ENCODE measurements at places on chromosomes 5 and 9. TPM values are rescaled to one million over a fixed set of nuclear protein-coding genes. Genes with fewer than 3 reads are reported as not detected.

The IGIP gene
- total RNA-seq: 2.1 TPM

The C9orf50 gene
- total RNA-seq: 0.27 TPM

The CDKN2B gene
- 1.2 TPM for total RNA-seq

The GABRP gene
- total RNA-seq: 3.1 TPM

The TMEM167A gene
- 152 TPM for total RNA-seq

The ACSL6 gene
- 0.36 TPM for total RNA-seq

GRCh38 chr5:56522169-56522568, 289.0 kb upstream of the ANKRD55 start:
- peaks cover 52% of the 10 kb centered on the region for H3K27me3 ChIP-seq
- H3K27ac ChIP-seq: no peak overlapping the region
- no peak for DNase-seq
- no peaks in the 10 kb centered on the region for H3K36me3 ChIP-seq

DNA sequence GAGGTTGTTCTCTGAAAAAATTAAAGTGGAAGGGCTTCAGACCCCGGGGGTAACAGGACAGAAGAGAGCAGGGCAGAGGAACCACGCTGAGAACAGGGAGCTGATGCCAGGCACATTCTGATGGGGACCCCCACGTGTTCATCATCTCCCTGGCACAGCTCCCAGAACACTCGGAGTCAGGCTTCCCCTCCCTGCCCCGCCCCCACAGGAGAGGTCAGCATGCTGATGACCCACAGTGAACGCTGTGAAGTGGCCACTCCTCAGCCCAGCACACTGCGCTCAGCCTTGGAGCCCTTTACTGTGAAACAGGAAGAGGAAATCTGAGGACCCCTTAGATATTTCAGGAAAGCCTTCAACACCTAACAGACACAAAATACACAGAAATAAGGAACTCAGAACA, 16.4 kb downstream of the RETREG1 start:
- no peak for DNase-seq
- H3K4me1 ChIP-seq: peaks cover 3% of the 10 kb centered on the region
- H3K27ac ChIP-seq: no peak overlapping the region
- H3K4me3 ChIP-seq: no peak overlapping the region
- peaks cover 4% of the 10 kb centered on the region for H3K36me3 ChIP-seq

- DNase-seq: no peak
- no peaks in the 10 kb centered on the region for H3K27me3 ChIP-seq
- peak overlapping the region; percentile 46 for H3K27ac ChIP-seq
- peaks cover 34% of the 10 kb centered on the region for H3K4me1 ChIP-seq
- peaks cover 9% of the 10 kb centered on the region for H3K36me3 ChIP-seq
Measured at GRCh38 chr9:113879318-113879717, 3.2 kb downstream of the ZNF618 start.

DNA sequence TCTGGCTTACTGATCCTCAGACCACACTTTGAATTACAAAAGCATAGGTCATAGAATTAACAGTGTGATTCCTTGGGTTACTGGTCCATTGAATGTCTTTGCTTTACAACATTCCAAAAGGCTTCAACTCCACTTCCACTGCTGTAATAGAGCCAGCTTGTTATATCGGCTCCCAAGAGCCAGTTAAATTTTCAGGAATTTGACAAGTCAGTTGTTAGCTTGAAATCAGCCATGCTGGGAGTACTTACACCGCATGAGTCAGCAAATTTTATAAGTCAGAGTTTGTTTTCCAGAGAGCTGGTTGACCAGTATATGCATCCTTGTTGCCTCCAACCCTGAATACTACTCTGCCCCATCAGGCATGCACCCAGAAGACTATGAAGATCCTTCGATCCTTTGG, 73.1 kb downstream of the FOXB2 start:
- H3K36me3 ChIP-seq: no peaks in the 10 kb centered on the region
- H3K4me3 ChIP-seq: no peak overlapping the region

GRCh38 chr5:43560128-43560527, 3.3 kb upstream of the PAIP1 start:
- no peak overlapping the region for H3K27ac ChIP-seq
- H3K4me1 ChIP-seq: peaks cover 5% of the 10 kb centered on the region
- no peak overlapping the region for H3K4me3 ChIP-seq
- H3K27me3 ChIP-seq: no peaks in the 10 kb centered on the region

DNA sequence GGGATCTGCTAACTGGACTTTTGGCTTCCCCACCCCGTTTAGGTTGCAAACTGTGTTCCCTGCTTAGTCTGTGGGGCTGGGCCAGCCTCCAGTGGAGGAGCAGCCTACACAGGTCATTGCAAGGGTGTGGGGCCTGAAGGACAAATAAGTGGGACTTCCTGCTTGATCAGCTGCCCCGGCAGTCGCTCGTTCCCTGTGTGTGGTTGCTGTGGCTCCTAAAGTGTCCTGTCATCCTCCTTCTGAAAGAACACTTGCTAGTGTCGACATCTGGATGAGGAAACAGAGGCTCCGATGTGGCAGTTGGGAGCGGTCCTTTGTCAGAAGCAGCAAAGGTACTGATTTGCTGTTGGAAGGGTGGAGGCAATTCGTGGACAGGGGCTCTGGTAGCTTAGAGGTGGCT, 88.9 kb upstream of the TBCA start:
- H3K27me3 ChIP-seq: peaks cover 35% of the 10 kb centered on the region
- DNase-seq: no peak
- no peaks in the 10 kb centered on the region for H3K4me1 ChIP-seq
- H3K27ac ChIP-seq: no peak overlapping the region
- no peaks in the 10 kb centered on the region for H3K36me3 ChIP-seq
- no peak overlapping the region for H3K4me3 ChIP-seq

DNA sequence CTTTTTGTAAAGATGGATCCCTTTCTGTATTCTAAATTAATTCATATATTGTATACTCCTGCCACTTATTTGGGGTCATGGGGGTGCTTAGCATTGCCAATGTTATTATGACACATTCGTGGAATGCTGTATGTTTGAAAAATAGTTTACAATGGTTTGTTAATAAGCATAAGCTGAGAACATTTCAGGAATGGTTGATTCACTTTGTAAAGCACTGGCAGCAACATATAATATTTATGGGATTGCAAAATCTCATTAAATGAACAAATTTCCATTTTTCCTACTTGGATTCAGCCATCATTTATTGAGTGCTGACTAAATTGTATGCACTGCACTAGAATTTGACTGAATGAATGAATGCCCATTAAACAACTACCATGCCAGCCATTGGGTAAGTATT, 215.2 kb upstream of the KLF4 start:
- no peak overlapping the region for H3K27ac ChIP-seq
- no peaks in the 10 kb centered on the region for H3K36me3 ChIP-seq
- no peaks in the 10 kb centered on the region for H3K4me1 ChIP-seq
- H3K4me3 ChIP-seq: no peak overlapping the region
- H3K27me3 ChIP-seq: peaks cover 86% of the 10 kb centered on the region

- no peaks in the 10 kb centered on the region for H3K36me3 ChIP-seq
- DNase-seq: no peak
- H3K27me3 ChIP-seq: peaks cover 9% of the 10 kb centered on the region
- peaks cover 2% of the 10 kb centered on the region for H3K4me1 ChIP-seq
Measured at GRCh38 chr9:136287960-136288753, 15.7 kb downstream of the CCDC187 start.

DNA sequence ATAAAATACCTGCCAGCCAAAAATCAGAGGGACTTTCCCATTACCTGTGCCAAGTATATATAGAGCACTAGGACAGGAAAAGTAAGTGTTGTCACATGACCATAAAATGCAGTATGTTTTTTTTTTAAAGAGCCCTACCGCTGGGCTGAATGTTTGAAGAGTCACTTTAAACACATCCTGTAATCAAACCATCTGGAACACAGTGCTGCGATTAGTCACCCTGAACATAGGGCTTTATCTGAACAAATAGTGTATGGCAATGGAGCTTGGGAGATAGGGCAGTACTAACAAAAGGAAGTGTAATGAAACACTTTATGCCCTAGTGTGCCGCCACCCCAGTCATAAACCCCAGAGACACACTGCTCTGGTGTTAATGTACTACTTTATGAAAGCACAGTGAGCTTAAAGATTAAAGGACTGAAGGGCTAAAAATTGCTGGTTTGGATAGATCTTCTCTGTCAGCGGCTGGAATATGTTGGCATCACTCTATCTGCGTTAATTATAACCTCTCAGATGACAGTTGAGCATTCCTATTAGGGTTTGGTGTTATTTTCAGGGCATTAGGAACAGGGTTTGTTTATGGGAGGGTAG, 90.4 kb downstream of the ZNF608 start:
- H3K36me3 ChIP-seq: peaks cover 6% of the 10 kb centered on the region
- no peak overlapping the region for H3K27ac ChIP-seq
- no peak for DNase-seq
- peaks cover 53% of the 10 kb centered on the region for H3K4me1 ChIP-seq
- H3K4me3 ChIP-seq: no peak overlapping the region

DNA sequence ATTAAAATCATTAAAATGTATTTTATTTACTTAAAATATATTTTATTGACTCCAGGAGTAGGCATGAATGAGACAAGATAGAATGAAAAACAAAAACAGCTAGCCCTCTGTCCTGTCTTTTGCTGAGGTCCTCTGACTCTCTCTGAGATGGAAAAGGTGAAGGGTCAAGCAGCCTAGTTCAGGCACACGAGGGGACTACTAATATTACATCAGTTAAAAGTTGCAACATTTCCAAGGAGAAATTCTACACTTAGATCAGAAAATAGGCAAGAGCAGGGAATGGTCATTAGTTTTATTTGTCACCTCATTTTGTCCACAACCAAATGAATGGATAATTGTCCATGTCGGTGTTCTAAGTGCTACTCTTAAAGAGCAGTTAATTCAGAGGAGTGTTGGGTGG, 148.5 kb downstream of the CDH10 start:
- H3K27ac ChIP-seq: no peak overlapping the region
- H3K36me3 ChIP-seq: no peaks in the 10 kb centered on the region
- DNase-seq: no peak
- no peaks in the 10 kb centered on the region for H3K27me3 ChIP-seq

- H3K27me3 ChIP-seq: peaks cover 38% of the 10 kb centered on the region
- DNase-seq: no peak
- no peak overlapping the region for H3K4me3 ChIP-seq
- no peak overlapping the region for H3K27ac ChIP-seq
- no peaks in the 10 kb centered on the region for H3K36me3 ChIP-seq
Measured at GRCh38 chr9:38281196-38281595, 111.3 kb upstream of the ALDH1B1 start.

- peaks cover 17% of the 10 kb centered on the region for H3K36me3 ChIP-seq
- no peak overlapping the region for H3K27ac ChIP-seq
- DNase-seq: no peak
- H3K4me1 ChIP-seq: no peaks in the 10 kb centered on the region
Measured at GRCh38 chr5:119554597-119554996, 74.8 kb upstream of the FAM170A start.

DNA sequence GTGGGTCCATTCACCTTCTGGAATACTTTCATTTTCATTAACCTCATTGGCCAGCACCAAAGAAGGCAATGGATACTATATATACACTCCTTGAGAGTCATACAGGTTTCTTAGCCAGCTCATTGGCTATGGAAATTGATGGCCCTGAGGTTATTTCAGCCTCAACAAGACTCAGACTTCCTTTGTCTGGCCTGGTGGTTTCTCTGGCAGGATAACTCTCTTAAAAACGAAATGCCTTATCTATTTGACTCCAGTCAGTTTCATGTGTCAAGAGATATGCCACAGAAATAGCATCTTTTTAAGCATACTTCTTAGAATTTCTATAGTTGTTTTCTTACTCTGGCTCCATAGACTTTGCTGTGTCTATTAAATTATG, 28.9 kb downstream of the CDH9 start:
- no peak for DNase-seq
- H3K4me1 ChIP-seq: no peaks in the 10 kb centered on the region
- H3K36me3 ChIP-seq: no peaks in the 10 kb centered on the region
- H3K4me3 ChIP-seq: no peak overlapping the region

- H3K36me3 ChIP-seq: no peaks in the 10 kb centered on the region
- peaks cover 2% of the 10 kb centered on the region for H3K4me1 ChIP-seq
- H3K27ac ChIP-seq: no peak overlapping the region
- no peak overlapping the region for H3K4me3 ChIP-seq
Measured at GRCh38 chr9:99385814-99386279, 163.8 kb downstream of the SEC61B start.

- no peaks in the 10 kb centered on the region for H3K27me3 ChIP-seq
- DNase-seq: no peak
- H3K36me3 ChIP-seq: no peaks in the 10 kb centered on the region
- no peak overlapping the region for H3K4me3 ChIP-seq
Measured at GRCh38 chr5:120293796-120294195, 170.3 kb upstream of the PRR16 start.

DNA sequence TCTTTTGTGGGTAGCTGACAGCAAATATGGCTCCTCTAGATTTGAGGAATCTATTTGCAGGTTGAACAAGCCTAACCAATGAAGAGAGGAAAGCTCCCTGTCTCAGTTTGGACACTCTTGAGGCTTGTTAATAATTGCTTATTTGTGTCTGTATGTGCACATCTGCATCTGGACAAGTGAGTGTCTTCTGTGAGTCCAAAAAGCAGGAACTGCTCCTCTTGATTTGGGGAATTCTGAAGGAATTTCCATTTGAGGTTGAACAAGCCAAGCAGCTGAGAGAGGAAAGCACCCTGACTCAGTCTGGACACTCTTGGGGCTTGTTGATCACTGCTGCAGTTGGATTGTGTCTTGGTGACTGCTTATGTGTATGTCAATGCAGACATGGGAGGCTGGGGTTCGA, 211.6 kb downstream of the DTWD2 start:
- peaks cover 3% of the 10 kb centered on the region for H3K27me3 ChIP-seq
- DNase-seq: no peak
- no peak overlapping the region for H3K4me3 ChIP-seq

GRCh38 chr5:142104491-142104890, 4.1 kb upstream of the NDFIP1 start:
- DNase-seq: no peak
- no peaks in the 10 kb centered on the region for H3K36me3 ChIP-seq
- H3K4me3 ChIP-seq: no peak overlapping the region
- peaks cover 26% of the 10 kb centered on the region for H3K4me1 ChIP-seq

GRCh38 chr9:122158202-122158601, 1.4 kb downstream of the NDUFA8 start:
- peaks cover 2% of the 10 kb centered on the region for H3K36me3 ChIP-seq
- peak overlapping the region; percentile 34 for H3K4me3 ChIP-seq
- no peak for DNase-seq

GRCh38 chr5:107831612-107832395, 161.1 kb upstream of the EFNA5 start:
- H3K4me3 ChIP-seq: no peak overlapping the region
- peaks cover 3% of the 10 kb centered on the region for H3K27me3 ChIP-seq
- no peaks in the 10 kb centered on the region for H3K36me3 ChIP-seq
- no peak for DNase-seq
- no peak overlapping the region for H3K27ac ChIP-seq
- peaks cover 12% of the 10 kb centered on the region for H3K4me1 ChIP-seq
